Psoas muscle (tissue), 8 donors: ENCODE measurements at places on chromosomes 1 and 21. TPM values are rescaled to one million over a fixed set of nuclear protein-coding genes. Genes with fewer than 3 reads are reported as not detected.

DNA sequence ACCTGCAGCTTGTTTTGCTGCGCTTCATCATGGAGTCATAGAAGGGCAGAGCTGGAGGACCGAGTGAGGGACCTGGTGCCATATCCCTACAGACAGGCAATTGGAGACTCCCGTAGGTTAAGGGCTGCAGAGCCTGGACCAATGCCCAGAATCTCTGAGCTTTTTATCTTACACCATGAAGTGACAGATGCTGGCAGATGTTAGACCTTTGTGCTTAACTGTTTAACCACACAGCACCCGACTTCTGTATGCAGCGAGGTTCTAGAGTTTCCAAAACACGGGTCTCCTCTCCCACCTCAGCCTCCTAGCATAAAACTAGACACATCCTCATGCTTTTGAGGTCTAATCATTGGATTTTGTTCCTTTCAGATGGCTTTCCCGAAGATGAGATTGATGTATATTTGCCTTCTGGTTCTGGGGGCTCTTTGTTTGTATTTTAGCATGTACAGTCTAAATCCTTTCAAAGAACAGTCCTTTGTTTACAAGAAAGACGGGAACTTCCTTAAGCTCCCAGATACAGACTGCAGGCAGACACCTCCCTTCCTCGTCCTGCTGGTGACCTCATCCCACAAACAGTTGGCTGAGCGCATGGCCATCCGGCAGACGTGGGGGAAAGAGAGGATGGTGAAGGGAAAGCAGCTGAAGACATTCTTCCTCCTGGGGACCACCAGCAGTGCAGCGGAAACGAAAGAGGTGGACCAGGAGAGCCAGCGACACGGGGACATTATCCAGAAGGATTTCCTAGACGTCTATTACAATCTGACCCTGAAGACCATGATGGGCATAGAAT is 47.6 kb downstream of the B3GALT5 start:
- DNase-seq, result no peak

- peak; percentile 91 for DNase-seq
Observed at GRCh38 chr21:35256468-35256988, 207.4 kb upstream of the RUNX1 start.

- no peak for DNase-seq
Observed at GRCh38 chr1:94925004-94925403, 1.9 kb downstream of the CNN3 start.

TIAM1 gene
- 0.31 TPM for polyA plus RNA-seq

DNA sequence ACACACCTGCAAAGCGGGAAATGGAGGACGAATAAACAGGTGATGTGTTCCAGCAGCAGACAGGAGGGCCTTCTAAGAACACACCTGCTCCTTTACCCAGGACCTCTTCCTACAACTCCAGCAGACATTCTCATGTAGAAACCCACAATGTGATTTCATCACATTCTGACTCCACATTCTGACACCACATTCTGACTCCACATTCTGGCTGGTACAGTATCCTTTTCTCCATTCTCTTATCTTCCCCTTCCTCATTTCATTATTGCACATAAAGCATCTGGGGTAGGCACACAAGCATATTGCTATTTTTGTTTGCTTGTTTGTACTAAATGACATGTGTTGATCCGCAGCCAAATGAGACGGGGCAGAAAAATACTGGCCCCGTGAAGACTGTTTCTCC is 3.6 kb upstream of the ZNF124 start:
- DNase-seq, result no peak
